ENCODE measurements at places on chromosomes 1 and 21.

DNA sequence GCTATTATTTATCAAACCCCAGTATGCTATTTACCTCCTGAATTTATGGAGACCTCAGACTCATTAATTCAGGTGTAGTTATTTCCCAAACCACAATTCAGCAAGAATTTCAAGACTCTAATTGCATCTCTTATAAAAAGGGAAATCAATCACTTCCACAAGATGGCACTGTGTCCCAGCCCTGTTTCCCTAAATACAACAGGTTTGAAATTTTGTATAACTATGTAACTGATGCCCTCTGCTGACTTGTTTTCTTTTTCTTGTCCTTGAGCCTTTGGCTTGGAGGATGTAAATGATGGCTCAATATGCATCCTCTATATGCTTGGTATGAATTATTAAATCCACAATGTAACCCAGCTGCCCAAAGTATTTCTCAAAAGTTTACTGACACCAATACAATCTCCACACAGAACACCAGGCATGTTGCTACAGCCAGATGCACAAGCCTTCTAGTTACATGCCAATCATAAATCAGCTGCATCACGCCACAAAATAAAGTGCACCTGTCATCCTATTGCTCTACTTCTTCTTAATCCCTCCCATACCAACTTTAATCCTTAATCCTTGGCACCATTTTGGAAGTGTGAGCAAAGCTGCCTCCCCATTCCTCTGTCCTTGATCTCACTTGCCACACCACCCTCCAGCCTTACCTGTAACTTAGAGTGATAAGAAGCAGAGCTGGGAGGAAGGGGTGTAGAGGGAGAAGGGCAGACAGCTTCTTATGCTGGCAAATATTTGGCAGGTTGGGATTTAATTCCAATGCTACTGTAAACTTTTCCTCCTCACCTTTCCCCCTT, 9.0 kb downstream of the C1orf105 start:
- DNase-seq, result no peak

DNA sequence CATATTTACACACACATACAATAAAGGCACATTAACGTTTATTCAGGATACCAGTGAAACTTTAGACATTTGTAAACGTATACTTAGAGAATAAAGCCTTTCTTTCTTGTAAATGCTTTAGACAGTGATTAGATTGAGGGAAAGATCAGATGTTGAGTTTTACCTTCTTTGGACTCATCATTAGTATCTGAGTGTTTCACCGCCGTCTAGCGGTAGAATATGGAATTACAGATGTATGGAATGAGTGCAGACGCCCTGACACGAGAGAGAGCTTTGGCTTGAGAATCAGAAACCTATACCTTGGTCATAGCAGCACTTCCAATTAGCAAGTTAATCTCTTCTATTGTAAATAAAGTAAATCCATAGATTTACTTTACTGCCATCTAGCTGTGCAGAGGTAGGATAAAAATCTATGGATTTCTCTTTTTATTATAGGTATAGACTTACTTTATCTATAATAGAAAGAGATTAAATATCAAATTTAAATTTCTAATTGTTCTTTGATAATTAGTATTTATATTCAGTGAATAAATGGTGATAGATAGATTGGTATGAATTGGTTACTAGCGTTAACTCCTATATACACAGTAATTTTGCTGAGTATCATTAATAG, 12.6 kb downstream of the FLG2 start:
- DNase-seq, result peak; percentile 38

DNA sequence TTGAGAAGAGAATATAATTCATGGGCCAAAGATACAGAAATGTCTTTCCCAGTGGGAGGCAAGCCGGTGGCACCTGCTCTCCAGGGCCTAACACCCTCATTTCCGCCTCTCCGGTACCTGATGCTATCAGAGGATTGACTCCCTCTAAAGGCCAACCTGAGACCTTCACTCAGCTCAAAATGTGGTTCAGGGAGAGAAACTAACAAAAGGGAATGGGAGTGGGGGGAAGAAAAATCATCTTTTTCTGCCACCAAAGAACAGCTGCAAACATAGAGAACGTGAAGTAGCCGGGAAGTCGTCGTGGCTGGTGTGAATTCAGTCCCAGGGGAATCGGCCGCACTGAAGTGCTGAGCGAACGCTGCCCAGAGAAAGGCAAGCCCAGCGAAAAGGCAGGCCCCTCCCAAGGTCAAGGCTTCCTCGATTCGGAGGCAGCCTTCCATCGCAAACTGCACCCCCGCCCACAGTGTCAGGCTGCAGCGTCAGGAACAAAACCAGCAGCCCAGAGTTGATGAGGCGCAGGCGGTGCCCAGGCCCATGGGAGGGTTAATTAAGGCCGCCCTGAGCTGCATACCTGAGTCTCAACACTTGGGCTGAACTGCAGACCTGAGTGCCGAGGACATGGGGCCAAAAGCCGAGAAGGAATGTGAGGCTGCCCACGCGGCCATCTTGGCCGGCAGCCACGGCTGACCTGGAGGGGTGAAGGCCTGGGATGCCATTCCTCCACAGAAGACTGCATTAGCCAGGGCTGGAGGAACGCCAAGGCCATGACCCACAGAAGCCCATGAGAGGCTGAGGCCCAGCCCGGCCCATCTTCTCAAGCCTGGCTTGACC, 160.2 kb downstream of the PSMG1 start:
- no peak for DNase-seq

- DNase-seq, result no peak
These were observed 316.0 kb upstream of the ADGRL4 start for GRCh38 chr1:79322511-79323027.

GRCh38 chr1:42765832-42766740, 742 bp downstream of the P3H1 start:
- no peak for DNase-seq

All from spinal cord (tissue), 10 donors.